Muscle of back (tissue), 13 donors: ENCODE measurements at places on chromosomes 16 and 17.

- no peak for DNase-seq
Observed at GRCh38 chr17:48244814-48245213, 137.2 kb downstream of the SNX11 start.

DNA sequence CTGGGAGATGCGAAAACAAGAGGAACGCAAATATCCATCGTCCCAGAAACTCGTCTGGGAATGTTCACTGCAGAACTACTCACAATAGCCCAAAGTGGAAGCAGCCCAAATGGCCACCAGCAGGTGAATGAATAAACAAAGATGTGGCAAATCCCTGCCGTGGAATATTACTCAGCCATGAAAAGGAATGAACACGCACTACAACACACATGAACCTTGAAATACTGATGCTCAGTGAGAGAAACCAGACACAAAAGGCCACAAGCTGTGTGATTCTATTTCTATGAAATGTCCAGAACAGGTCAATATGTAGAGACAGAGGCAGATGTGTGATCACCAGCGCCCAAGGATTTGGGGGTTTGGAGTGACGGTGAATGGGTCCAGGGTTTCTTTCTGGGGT, 169.8 kb downstream of the IRF8 start:
- no peak for DNase-seq

GRCh38 chr17:39150104-39150634, 1.3 kb downstream of the PLXDC1 start:
- DNase-seq, result no peak

GRCh38 chr17:28416703-28417311, 10.8 kb upstream of the SLC46A1 start:
- no peak for DNase-seq

DNA sequence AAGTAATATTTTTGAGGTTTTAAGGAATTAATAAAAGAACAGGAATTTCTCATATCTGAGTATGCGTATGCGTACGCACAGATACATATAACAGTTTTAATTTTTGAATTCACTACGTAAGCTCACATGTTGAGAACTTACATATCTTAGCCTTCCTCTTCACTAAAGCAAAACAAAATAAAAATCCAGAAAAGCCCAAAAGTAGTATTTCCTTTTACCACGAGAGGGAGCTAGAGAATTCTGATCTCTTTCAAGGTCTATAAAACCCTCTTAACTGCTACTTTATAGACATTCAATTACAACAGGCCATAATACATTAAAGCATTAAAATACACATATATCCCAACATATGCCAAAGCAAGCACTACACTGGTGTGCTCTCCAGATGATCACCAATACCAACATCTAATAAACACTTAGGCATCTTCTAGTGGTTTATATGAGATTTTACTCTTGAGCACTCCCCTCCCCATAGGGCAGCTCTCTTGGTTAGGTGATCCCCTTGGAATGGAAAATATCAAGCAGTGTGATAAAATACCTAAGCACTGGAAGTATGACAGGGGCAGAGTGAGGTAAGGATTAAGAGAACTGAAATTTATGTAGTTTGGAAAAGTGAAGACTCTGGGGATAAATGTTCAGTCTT, 94.0 kb downstream of the SKAP1 start:
- DNase-seq, result peak; percentile 77

- no peak for DNase-seq
Observed at GRCh38 chr16:1445518-1446203, 1.3 kb upstream of the CCDC154 start.

DNA sequence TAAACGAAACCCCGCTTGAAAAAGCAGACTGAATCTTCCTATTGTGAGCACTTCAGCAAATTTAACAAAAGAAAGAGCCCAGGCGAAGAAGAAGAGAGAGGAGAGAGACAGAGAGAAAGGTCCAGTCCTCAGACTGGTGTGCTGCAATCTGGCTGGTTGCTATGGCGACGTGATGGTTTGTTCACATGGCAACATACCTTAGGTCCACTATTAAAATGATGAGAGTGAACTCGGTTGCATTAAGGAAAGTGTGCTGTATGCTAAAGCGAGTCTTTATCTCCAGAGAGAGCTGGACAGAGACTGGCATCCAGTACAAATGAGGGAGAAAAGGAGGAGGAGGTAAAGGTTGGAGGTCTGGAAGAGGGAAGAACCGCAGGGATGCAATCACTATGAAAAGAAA, 271.8 kb upstream of the ZFHX3 start:
- no peak for DNase-seq

GRCh38 chr17:65279456-65279855, 142.3 kb downstream of the RGS9 start:
- no peak for DNase-seq

DNA sequence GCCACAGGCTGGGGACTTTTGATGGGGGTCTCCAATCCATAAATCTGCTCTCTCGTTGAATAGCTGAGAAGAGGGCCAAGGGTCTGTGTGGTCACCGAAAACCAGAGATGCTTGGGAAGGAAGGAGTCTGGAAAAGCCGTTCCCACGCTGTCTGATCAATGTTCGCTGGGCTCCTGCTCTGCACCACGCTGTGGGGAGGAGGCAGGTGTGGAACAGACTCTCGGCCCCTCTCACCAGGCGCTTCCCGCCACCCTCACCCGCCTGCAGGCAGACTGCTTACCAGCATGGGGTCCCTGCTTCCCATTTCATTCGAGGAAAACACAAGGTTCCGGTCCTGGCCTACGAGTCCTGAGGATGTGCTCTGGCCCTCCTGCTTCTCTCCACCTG, 702 bp upstream of the ALDH3A1 start:
- no peak for DNase-seq

- DNase-seq, result peak; percentile 67
Observed at GRCh38 chr17:80374732-80375585, 40.0 kb upstream of the ENDOV start.

- peak; percentile 91 for DNase-seq
Observed at GRCh38 chr16:11133344-11133943, 122.6 kb downstream of the SOCS1 start.

GRCh38 chr17:55664287-55664686, 58.4 kb downstream of the TMEM100 start:
- no peak for DNase-seq

DNA sequence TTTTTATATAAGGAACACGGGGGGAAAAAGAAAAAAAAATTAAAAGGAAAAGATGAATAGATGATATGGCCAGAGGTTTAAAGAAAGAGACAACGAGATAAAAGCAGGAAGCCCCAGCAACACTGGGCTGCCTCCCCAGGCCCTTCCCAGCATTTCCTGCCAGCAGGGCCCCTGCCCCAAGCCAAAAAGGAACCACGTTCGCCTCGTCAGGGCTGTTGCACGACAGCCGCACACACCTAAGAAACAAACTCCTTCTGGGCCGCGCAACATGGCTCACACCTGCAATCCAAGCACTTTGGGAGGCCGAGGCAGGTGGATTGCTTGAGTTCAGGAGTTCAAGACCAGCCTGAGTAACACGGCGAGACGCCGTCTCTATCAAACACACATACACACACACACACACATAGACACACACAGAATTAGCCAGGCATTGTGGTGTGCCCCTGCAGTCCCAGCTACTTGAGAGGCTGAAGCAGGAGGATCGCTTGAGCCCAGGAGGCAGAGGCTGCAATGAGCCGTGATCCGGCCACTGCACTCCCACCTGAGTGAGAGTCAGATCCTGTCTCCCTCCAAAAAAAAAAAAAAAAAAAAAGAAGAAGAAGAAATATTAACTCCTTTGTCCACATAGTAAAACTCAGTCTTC, 83.0 kb downstream of the ANKRD11 start:
- no peak for DNase-seq

DNA sequence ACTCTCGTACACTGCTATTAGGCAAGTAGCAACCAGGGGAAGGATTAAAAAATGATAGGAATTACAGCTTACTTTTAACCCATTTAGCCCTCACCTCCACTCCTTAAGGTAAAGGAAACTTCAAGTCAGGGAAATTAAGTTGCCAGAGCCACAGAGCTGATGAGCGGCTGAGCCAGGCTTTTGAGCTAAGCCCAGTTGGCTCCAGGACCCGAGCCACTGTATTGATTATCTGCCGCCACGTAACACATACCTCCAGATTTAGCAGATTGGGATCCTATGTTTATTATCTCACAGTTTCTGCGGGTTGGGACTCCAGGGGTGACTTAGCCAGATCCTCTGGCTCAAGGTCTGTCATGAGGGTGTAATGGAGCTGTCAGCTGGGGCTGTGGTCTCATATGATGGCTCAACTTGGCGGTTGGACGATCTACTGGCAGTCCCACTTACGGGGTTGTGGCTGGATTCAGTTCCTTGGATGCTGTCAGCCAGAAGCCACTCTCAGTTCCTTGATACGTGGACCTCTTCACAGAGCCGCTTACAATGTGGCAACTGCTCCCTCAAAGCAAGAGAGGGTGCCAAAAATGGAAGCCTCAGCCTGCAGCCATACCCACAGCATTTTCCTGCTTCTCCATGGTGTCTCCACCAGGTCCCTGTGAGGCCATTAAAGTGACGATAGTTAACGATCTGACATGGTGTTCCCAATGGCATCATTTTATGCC, 57.3 kb downstream of the TMEM186 start:
- no peak for DNase-seq

- DNase-seq, result no peak
Observed at GRCh38 chr17:67221062-67221998, 23.7 kb downstream of the HELZ start.

DNA sequence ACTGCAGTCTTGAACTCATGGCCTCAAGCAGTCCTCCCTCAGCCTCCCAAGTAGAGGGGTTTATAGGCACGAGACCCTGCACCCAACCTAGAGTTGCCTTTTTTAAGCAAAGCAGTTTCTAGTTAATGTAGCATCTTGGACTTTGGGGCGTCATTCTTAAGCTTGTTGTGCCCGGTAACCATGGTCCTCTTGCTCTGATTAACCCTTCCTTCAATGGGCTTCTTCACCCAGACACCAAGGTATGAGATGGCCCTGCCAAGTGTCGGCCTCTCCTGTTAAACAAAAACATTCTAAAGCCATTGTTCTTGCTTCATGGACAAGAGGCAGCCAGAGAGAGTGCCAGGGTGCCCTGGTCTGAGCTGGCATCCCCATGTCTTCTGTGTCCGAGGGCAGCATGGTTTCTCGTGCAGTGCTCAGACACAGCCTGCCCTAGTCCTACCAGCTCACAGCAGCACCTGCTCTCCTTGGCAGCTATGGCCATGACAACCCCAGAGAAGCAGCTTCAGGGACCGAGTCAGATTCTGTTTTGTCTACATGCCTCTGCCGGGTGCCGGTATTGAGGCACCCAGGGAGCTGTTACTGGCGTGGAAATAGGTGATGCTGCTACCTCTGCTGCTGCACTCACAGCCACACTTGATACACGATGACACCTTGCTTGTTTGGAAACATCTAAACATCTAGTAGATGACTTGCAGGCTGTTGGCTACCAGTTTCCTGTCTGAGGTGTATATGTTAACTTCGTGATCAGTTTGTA, 3.3 kb downstream of the RPL13 start:
- no peak for DNase-seq

- DNase-seq, result no peak
Observed at GRCh38 chr17:67569873-67570272, 147.9 kb upstream of the NOL11 start.

DNA sequence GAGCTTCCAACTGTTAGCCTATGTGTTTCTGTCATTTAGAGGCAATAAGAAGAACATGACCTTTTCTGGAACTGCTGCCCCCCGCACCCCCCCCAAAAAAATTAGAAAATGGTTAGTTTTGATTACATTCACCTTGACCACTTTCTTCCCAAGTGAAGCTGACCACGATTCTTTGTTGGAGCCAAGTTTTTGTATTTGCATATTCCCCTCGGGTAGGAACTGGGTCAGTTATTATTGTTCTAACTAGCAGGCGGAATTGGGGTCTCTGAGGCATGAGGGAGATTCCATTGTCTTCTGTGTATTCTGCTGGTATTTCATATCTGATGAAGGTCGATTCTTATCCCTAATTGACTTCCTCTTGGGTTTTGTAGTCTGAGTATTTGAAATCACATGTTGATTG, 231.6 kb downstream of the PRKCA start:
- DNase-seq, result no peak

GRCh38 chr17:13106171-13106570, 88.3 kb upstream of the ELAC2 start:
- DNase-seq, result no peak

GRCh38 chr16:67658849-67659674, 998 bp downstream of the ACD start:
- DNase-seq, result no peak

DNA sequence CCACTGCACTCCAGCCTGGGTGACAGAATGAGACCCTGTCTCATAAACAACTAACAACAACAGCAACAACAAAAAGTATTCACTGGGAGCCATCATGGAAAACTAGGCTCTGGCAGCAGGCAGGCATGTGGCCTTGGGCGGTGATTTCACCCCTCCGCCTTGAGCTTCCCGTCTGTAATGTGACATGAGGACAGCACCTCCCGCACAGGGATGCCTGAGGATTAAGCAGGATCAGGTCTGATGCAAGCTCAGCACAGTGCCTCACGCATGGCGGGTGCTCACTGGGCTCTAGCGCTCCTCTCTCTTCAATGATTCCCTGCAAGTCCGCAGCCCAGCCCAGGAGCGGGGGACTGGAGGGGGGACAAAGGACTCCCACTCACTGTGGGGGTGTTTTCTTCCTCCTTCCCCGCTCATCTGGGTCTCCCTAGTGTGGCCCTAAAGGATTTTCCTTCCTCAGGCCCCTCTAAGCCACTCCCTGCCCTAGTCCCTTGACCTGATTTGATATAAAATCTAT, 2.8 kb downstream of the PLCD3 start:
- peak; percentile 50 for DNase-seq

GRCh38 chr17:45296003-45296832, 20.6 kb downstream of the MAP3K14 start:
- DNase-seq, result no peak

- no peak for DNase-seq
Observed at GRCh38 chr17:80729016-80729415, 184.4 kb downstream of the RPTOR start.

GRCh38 chr16:9518051-9518450, 426.6 kb downstream of the HAPSTR1 start:
- DNase-seq, result no peak

- no peak for DNase-seq
Observed at GRCh38 chr17:57953705-57954396, 1.4 kb downstream of the CUEDC1 start.

GRCh38 chr16:83552228-83552627, 255.6 kb upstream of the HSBP1 start:
- DNase-seq, result peak; percentile 27

- no peak for DNase-seq
Observed at GRCh38 chr17:19614900-19615299, 33.7 kb upstream of the ALDH3A2 start.
